ENCODE measurements at places on chromosomes 7 and 10.

- no peak for DNase-seq
Measured at GRCh38 chr7:33720870-33721269, 184.5 kb upstream of the BMPER start.

- DNase-seq, result no peak
Measured at GRCh38 chr10:89367529-89367928, 10.3 kb upstream of the IFIT1B start.

- no peak for DNase-seq
Measured at GRCh38 chr10:17744341-17744861, 7.6 kb upstream of the TMEM236 start.

GRCh38 chr7:82323806-82324205 is 119.8 kb downstream of the CACNA2D1 start:
- DNase-seq, result no peak

Data from T-helper 1 cell (primary cell).